Stimulated activated CD8-positive, alpha-beta memory T cell treated with anti-CD3 and anti-CD28 coated beads, Interleukin-12 subunit alpha, Interleukin-12 subunit beta, amount 100 ng/mL, for 4 hours (primary cell): ENCODE measurements at places on chromosomes 2 and 18.

GRCh38 chr2:457792-458424 lies 170.0 kb upstream of the ALKAL2 start:
- no peak for DNase-seq

DNA sequence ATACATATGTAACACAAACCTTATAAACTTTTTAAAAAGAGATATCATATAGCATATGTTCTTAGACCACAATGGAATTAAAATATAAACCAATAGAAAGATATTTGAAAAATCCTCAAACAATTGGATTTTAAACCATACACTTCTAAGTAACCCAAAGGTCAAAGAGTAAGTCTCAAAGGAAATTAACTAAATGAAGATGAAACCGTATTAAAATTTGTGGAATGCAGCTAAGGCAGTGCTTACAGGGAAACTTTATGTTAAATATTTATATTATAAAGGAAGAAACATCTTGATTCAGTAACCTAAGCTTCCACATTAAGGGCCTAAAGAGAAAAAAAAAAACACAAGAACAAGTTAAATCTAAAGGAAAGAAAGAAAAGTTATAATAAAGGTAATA lies 966.1 kb downstream of the SLC4A3 start:
- no peak for DNase-seq

DNA sequence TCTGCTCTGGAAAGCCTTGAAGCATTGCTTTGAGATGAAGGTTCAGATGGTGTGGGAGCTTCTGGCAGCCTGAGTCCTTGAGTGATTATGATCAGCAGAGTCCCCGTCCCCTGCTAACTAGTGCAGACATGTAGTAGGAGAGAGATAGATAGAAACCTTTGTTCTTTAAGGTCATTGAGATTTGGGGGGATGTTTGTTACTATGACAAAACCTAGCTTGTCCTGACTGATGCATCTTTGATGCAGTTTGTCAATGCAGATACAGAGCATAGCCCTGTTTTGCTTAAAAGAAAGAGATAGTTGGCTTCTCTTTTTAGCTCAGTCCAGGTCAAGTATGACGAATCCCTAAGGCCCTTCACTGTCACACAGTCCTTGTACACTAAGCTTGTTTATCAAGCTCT lies 274.6 kb upstream of the DPP10 start:
- DNase-seq, result no peak

GRCh38 chr18:5311301-5311989 lies 15.9 kb upstream of the ZBTB14 start:
- DNase-seq, result no peak
